ENCODE measurements at places on chromosomes 12 and 14.

DNA sequence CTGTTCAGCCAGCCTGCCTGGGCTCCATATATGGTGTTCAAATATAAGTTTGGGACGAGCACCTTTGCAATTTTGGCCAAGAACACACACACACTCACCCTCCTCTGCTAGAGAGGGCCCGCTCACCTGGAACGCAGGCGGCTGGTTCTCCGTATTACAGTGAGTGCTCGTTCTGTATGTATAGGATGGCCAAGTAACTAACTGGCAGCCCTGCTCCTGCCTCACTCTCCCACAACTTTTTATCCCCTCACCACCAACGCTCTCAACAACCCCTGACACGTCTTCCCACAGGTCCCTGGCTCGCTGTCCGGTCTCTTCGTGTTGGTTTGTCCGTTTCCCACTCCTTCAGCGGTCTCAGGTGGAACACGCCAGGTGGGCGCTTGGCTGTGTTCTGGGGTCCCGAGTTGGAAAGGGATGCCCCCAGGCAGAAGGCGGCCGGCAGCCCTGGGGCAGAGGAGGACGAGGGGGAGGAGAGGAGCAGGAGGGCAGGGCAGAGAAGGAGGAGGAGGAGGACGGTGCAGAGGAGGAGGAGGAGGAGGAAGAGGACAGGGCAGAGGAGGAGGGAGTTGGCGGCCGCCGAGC is 398 bp upstream of the MSRB3 start:
- no peak for DNase-seq

GRCh38 chr12:25146686-25147085 is 48.3 kb downstream of the DNAI7 start:
- DNase-seq: no peak

GRCh38 chr12:82954572-82954971 is 267.9 kb downstream of the TMTC2 start:
- DNase-seq: no peak

DNA sequence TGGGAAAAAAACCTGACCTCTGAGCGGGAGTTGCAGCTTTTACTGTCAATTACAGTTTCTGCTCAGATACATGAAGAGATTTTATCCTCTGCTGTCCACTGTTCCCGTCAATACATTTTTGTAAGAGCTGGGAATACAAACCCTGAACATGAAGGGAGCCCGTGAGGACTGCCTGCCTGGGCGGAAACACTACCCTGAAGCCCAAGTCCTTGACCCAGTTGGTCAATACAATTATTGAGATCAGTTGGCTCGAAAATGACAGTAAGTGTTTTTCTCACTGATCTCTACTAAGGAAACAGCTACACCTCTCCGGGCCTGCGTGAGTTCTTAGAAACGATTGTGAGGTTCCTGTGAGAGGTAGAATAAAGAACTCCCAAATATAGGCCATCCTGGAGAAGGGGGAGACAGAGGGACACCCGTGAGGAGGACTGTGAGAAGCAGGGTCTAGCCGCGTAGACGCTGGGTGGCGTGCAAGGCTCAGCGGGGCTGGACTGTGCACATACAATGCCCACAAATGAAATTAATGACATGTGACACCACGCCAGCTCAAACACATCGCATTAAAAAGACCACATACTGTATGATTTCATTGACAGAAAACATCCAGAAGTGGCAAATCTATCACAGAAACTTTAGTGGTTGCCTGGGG is 509.5 kb downstream of the TMEM132D start:
- no peak for DNase-seq

- DNase-seq: no peak
Observed at GRCh38 chr14:30874999-30875787, 834 bp downstream of the COCH start.

DNA sequence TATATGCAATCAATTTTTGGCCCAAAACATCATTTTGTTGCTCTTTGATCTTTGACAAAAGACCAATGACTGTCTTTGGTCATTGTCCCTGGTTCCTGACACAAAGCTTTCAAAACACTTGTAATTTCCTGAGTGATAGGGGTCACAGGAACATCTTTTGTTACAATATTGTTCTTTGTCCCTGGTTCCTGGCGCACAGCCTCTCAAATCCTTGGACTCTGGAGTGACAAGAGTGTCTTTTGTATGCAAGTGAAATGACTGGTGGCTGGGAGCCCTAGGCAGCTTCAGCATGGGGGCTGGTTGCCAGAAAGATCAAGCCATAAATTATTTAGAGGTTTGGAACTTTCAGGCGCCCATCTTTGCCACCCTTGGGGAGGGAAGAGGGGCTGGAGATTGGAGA is 53.9 kb downstream of the DNAH10 start:
- no peak for DNase-seq
